SIG-M5 (cell line): ENCODE measurements at places on chromosomes 6 and 20.

DNA sequence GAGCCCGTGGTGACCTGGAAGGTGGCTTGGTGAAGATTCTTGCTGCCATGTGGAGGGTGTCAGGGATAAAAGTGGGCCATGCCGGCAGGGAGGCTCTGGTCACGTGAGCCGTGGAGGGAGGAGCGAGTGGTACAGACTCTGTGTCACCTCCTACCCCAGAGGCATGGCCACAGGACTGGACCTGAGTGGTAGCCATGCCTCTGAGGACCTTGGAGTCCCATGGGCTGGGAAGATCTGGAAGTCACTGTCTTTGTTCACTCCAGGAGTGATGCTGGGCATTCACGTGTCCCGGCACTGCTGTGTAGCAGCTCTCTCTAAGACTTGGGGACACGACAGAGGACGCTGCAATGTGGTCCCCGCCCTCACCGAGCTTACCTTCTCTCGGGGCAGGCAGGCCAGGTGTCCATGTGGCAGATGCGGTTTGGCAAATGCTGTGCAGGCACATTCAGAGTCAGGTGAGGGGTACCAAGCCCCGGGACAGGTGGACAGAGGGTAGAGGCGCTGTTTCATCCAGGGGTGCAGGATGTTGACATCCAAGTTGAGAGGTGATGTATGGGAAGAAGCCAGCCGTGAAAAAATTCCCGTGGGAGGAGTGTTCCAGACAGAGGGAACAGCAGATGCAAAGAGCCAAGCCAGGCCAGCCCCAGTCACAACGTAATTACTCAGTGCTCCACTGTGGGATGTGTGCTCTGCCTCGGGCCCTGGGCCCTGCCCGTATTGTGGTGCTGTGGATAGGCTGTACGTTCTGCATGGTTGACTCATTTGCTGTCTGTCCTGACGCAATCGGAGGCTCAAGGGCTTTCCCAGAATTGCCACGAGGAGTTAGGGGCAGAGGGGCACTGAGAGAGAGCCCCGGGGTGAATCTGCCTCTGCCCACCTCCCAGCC is 307.8 kb downstream of the TAF4 start:
- no peak for DNase-seq

GRCh38 chr6:28111964-28112363 is 12.4 kb upstream of the ZSCAN16 start:
- DNase-seq, result no peak

DNA sequence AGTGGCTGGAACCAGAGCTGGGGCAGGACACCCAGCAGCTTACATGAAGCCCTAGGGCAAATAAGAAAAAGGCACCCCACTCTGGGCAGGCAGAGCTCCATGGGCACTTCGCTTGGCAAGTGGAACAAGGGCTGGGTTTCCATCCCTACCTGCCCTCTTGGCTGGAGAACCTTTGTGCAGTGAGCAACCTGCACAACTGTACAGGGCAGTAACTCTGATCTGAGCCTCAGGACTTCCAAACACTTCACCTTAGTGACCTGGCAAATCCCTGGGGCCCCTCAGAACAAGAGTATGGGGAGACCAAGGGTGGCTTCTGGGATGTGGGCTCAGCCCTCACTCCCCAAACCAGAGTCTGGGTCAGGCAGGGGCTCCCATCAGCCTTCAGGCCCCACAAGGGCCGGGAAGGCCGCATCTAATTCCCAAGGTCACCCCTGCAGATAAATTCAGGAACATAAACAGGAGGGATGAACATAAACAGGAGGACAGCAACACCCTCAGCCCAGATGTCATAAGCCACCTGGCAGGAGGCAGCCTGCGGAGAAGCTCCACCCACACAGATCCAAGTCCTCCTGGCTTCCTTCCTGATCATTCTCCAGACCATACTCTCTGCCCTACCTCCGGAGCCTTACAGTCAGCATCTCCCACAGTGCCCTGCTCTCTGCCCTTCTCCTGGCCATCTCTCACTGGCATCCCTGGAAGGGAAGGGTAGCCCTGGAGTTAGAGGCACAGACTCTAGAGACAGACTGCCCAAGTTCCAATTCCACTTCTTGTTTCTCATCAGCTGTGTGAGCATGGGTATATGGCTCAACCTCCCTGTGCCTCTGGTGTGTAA is 37.5 kb downstream of the HNF4A start:
- no peak for DNase-seq

DNA sequence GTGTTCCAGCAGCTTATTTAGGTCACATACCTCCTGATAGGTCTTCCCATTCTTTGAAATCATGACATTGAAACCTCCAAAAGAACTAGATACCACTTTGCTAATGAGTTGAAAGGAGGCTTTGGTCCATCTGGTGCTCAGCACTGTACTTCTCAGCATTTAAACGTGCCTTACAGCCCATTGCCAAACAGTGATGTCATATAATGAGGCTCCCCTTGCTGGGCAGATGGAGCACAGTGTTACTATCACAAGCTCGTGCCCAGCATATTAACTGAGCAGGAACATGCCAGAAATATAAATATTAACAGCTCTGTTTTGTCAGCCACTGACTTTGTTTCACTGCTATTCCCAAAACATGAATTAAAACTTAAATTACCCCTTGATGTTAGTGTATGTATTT is 25.5 kb upstream of the MAPK13 start:
- DNase-seq, result no peak

GRCh38 chr6:134173936-134174671 is 121.7 kb upstream of the SLC2A12 start:
- DNase-seq, result no peak

DNA sequence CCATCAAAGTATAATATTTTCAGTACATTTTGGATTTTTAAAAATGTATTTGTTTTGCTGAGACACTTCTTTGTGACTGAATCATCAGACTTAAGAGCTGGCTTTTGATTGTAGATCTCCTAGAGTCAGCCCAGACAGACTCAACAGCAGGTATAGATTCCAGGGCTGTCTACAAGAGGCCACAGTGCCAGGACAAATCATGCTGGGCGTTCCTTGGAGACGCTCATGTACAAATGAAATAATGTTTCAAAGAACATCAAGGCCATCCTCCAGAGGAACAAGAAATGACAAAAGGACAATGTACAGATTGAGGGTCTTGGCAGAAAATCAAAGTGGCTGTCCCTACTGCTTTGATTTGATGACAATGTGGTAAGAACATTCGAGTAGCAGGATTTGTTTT is 369.3 kb downstream of the GRIK2 start:
- no peak for DNase-seq

DNA sequence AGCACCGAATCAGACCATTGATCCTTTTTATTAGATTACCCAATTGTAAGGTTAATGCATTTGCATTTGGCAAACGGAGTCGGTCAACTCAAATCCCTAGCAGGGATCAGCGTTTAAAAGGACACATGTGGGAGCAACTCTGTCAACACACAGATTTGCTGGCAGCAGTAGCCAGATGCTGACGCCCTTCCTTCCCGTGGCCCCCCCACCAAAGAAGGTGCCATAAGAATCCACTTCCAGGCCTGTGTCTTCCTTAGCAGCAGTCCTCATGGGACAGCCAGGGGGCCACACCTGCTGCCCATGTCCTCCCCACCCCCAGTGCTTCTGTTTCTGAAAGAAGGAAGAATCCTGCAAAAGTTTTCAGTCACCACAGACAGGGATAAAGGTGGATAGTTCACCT is 24.5 kb upstream of the MAFB start:
- DNase-seq, result no peak

DNA sequence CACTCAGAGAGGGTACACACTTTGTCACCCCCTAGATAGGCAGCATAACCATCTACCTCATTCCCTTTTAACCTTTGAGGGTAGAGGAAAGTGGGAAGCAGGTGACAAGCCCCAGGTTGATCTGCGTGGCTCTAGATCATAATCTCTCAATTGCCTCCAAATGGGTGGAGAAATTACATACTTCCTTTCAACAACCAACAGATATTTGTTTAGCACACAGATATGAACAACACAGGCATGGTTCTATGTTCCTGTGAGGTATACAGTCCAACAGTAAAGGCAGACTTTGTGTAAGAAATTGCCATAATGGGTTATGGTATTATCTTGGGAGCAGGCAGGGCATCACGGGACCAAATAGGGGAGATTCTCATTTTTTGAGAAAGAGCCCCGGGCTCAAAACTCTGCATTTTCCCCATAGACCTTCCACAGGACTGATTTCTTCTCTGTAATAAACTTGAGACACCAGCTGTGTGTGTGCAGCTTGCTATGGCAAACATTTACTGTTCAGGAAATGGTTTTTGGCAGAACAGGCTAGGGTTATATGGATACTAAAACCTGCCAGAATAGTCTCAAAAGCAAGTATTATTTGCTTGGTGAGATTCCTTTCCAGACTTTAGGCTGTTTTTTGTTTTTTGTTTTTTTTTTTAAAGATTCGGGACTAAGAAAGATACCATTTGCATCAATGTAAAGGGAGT is 126.2 kb downstream of the CD164 start:
- no peak for DNase-seq

- DNase-seq, result no peak
These were observed 53.5 kb upstream of the LRFN2 start for GRCh38 chr6:40640599-40641227.

- no peak for DNase-seq
These were observed 14.6 kb downstream of the TJAP1 start for GRCh38 chr6:43491750-43492661.

- DNase-seq, result no peak
These were observed 26.1 kb downstream of the C6orf141 start for GRCh38 chr6:49576618-49577017.

- DNase-seq, result no peak
These were observed 3.6 kb upstream of the HSP90AB1 start for GRCh38 chr6:44243345-44243744.

- DNase-seq, result no peak
These were observed 1.6 kb downstream of the HSPA1L start for GRCh38 chr6:31813465-31813849.

DNA sequence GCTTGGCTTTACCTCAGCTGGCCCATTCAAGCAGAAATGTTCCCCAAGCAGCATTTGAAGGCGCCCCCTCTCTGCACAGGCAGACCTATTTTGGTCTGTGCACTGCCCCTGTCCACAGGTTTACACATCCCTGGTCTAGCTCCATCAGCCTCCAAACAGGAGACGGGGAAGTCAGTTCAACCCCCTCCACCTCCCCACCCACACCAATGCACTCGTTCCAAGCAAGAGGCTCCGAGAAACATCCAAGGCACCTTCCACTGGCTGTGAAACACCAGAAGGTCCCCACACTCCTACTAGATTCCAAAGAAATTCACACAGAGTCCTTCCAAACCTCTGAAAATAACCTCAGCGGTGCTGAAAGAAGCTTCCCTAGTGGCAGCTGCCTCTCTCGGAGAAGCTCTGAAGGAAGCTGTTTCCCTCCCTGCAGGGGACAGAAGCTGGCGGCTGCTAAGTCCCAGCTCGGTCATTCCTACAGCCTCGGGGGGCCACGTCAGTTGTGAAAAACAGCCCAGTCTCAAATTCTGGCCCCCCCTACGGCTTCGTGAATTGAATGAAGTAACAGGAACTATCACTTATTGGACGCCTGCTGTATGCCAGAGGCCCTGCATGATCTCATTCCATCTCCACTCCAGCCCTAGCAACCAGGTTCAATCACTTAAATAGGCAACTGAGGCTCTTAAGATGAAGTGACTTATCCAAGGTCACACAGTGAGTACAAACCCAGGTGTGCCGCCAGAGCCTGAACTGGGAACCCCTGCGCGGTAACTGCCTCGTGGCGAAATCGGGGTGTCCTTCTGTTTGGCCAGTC is 815 bp downstream of the SPATA2 start:
- no peak for DNase-seq

GRCh38 chr20:17765584-17765983 is 65.8 kb downstream of the BANF2 start:
- DNase-seq, result no peak

GRCh38 chr20:38315290-38315966 is 11.5 kb downstream of the BPI start:
- DNase-seq, result no peak

DNA sequence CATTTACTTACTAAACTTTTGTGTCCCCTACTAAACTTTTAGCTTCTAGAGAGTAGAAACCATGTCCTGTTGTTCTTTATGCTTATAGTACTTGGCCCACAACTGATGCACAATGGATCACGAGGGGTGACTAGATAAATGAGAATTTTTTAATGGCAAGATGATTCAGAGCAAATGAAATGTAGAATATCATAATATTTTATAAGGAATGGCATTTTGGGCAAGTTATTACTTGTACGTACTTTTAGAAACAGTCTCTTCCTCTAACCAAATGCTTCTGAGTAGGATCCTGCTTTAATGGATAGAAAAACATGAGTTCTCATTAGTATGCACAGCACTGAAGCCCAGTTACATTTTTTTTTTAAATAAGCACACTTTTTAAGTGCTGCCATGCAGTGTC is 336.3 kb downstream of the NRN1 start:
- no peak for DNase-seq

- no peak for DNase-seq
These were observed 26.5 kb downstream of the CYB5R4 start for GRCh38 chr6:83885984-83886383.

DNA sequence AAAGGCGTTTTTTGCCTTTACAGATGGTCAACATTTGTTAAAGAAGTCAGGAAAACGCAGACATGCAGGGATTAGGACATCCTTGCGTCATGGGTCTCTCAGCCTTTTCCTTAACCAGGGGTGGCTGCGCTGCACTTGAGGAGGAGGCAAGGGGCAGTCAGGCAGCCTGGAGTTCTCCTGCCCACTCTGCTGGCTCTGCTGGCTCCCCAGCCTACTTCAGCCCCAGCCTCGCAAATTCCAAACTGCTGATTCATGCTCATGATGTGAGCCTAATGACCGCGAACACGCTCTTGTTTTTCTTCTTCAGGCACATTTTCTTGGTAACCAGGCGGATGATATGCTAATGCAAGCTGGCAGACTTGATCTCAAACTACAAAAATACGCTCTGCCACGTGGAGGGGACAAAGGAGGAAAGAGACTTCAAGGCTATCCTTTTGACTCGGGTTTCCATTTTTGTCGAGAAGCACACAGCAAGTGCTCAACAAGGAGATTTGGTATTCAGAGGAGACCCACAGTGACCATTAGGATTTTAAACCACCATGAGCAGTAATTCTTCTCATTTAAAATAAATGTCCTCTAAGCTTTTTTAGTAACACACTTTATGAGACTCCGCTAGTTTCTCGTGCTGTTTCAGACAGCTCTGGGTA is 290.3 kb upstream of the STXBP5 start:
- no peak for DNase-seq

GRCh38 chr6:132816660-132817059 is 2.3 kb downstream of the RPS12 start:
- no peak for DNase-seq

DNA sequence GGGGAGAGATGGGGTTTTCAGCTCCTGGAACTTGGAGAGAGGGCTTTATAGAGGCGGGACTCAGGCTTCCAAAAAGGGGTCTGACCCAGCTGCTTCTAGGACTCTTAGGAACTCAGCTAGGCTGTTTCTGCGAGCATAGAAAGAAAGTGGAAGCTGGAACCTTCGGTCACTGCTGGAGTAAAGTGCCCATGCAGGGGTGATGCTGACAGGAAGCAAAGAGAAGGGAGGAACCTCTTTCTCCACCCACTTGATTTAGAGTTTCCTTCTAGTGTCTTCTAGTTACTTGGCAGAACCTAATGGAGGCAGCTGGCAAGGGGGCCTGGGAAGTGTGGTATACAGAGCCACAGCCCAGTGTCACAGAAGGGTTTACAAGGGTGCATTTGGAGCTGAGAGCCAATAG is 283.6 kb downstream of the QKI start:
- no peak for DNase-seq

GRCh38 chr6:39769012-39769411 is 23.2 kb upstream of the DAAM2 start:
- DNase-seq, result no peak
